Uterus (tissue), 4 donors: ENCODE measurements at places on chromosomes 16 and 17.

GRCh38 chr16:14150796-14151195 lies 79.7 kb downstream of the MRTFB start:
- no peak for DNase-seq

GRCh38 chr16:4958510-4959438 lies 644 bp downstream of the SEC14L5 start:
- no peak for DNase-seq

DNA sequence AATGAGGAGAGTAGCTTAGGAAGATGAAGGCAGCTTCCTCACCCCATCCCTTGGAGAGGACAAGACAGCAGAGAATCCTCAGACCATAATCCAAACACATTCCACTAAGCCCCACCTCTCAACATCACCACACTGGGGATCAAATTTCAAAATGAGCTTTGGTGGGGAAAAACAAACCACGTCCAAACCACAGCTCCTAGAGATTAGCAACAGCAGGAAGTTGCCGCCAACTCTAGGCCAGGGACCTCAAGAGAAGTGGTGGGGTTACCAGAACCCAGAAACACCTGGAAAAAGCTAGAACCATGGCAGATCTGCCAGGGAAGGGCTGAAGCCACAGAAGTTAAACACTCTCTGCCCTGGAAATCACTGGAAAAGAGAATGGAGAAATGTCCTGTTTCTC lies 571.6 kb downstream of the HS3ST4 start:
- no peak for DNase-seq

DNA sequence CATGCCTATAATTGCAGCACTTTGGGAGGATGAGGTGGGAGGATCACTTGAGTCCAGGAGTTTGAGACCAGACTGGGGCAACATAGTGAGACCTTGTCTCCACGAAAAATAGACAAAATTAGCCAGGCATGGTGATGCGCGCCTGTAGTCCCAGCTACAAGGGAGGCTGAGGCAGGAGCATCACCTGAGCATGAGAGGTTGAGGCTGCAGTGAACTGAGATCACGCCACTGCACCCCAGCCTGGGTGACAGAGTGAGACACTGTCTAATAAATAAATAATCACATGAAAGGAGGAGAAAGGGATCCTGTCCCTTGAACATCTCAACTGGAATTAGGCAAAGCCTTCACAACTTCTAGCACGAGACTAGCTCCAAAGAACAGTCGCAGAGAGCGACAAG lies 53.2 kb downstream of the TEKT5 start:
- DNase-seq: no peak
